Activated T-cell treated with anti-CD3 and anti-CD28 coated beads, Interleukin-2, amount 50 U/mL, for 48 hours (primary cell): ENCODE measurements at places on chromosomes 4 and X.

- no peak for DNase-seq
Measured at GRCh38 chr4:184171011-184171410, 46.7 kb downstream of the ENPP6 start.

DNA sequence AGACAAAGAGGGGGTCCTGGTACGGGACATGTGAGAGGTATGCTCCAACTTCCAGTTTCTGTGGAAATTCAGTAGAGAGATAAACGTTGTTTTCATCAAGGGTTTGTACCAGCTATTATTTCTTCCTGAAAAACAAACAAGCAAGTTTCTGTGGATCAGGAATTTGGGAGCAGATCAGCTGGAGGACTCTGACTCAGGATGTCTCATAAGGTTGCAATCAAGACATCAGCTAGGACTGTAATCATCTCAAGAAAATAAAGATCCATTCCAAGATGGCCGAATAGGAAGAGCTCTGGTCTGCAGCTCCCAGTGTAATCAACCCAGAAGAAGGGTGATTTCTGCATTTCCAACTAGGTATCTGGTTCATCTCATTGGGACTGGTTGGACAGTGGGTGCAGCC, 23.5 kb upstream of the NFKB1 start:
- DNase-seq, result no peak

- no peak for DNase-seq
Measured at GRCh38 chr4:140309124-140309870, 64.1 kb upstream of the SCOC start.

DNA sequence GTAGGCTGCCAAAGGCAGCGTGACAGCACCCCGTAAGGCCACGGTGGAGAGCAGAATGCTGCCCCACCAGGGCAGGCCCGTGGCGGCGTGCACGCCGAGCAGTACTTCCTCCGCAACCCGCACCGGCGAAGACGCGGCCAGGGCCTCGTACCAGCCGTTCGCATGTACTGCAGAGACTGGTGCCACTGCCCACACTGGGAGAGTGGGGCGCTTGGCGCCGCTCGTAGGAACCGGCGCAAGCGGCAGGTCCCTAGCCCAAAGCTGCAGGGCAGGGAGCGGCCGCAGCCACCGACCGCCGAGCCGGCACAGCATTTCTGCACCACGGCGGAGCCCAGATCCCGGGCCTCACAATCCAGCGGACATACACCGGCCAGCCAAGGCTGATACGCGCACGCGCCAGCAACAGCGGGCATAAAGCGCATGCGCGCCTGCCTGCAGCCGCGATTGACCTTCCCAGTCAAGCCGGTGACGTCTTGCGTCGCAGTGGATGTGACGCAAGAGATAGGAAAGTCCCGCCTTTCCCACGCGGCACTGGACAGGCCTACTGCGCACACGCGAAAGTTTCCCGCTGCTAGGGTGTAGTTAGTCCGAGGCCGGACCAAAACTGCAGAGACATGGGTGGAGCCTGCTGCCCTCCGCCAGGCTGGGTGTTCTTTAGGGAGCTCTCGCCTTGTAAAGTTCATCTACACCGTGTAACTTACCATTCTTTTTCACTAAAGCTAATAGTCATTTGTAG, at the start of gene COX18:
Gene COX18 (minus strand): TSS at position 379 of the 736 bp plus-strand sequence. CDS start 67 bp downstream, at position 312.
- DNase-seq, result peak; percentile 96

DNA sequence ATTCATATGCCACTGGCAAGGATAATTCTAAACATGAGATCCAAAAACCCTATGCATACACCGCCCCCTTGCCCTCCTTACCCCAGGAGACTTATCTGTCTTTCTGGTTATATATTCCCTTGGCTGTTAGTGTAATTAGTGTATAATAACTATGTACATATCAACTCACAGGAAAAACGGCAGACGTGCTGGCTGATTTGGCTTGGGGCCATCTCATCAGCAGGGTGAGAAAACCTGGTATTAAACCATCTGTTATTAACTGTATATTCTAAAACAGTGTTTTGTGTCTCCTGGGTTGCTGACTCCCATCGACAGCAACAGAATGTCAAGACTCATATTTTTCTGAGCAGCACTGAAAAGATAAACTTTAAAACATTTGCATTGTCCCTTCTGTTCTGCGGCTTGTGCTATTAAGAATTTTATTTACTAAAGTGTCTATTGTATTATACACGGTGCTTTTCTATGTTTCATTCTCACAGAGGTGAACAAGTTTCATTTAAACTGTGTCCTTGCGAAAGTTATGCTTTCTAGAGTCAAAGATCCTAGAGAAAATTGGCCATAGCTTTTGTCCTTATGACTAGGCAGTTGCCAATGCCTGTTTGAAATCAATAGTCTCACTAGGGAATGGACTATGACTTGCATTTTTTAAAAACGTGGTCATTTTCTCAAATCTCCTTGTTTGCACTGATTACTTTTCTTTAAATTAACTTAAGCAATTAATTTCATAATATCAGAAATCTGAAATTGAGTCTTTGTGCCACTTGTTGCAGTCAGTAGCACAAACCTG, 211.5 kb upstream of the MID1 start:
- no peak for DNase-seq
